ENCODE measurements at places on chromosomes 7 and 10.

- DNase-seq = no peak
These were observed 109.4 kb downstream of the EEPD1 start for GRCh38 chr7:36262309-36263094.

DNA sequence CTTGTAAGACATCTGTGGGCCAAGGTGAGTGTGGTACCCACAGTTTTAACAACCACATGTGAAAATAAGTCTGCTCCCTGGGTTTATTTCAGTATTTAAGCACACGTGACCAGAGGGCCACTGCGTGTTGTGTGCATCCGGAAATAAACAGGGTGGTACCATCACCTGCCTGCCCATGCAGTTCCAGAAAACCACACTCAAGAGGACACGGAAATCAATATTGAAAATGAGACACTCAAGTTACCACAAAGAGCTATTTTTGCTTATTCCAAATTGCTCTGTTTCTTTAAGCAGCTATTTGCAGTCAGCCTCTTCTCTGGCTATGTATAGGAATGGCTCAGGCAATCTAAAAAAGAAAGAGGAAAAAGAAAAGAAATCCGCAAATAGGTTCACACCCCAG is 71.8 kb upstream of the LOXL4 start:
- no peak for DNase-seq

GRCh38 chr10:104834580-104834979 is 193.5 kb downstream of the SORCS3 start:
- DNase-seq = no peak

- no peak for DNase-seq
These were observed 34.6 kb downstream of the PPP1R9A start for GRCh38 chr7:94941844-94942632.

DNA sequence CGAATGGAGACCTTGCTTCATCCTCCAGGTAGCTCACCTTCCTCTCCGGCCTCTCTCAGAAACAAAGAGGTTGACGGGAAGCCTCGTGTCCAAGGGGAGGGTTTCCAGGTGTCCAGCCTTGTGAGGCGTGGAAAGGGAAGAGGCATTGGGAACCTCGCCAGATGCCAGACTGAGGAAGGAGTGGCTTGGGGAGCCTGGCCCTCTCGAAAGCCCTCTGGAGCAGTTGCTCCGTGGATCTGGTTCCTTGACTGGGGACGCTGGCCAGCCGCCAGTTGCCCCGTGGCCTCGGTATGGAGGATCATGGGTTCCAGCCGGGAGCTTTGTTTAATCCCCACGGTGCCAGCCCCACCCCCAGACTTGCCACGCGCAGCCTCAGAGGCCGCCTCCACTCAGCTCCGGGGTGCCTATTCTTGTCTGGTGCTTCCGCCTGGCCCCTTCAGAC is 30.3 kb upstream of the SUN1 start:
- no peak for DNase-seq

DNA sequence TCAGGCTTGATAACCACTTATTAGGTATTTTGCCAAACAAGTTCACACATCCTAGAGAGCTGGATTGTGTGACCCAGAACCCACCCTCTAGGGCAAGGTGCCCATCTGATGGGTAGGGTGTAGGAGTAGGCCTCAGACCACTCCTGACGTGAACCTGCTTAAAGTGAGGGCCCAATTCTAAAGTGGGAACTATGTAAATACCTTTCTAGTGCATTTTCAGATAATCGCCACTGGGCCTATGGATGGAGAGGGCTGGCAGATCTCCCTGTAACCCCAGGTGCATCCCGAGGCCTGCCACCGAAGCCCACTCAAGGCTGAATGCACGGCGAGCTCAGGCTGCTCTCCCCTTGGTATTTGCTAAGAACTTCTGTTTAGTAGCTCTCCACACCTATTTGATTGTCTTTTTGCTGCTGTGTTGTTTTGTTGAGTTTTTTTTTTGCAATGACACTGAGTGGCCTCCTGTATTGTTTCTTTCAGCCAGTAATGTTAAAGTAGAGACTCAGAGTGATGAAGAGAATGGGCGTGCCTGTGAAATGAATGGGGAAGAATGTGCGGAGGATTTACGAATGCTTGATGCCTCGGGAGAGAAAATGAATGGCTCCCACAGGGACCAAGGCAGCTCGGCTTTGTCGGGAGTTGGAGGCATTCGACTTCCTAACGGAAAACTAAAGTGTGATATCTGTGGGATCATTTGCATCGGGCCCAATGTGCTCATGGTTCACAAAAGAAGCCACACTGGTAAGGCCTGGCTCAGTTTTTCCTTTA is 71.7 kb downstream of the IKZF1 start:
- DNase-seq = no peak

DNA sequence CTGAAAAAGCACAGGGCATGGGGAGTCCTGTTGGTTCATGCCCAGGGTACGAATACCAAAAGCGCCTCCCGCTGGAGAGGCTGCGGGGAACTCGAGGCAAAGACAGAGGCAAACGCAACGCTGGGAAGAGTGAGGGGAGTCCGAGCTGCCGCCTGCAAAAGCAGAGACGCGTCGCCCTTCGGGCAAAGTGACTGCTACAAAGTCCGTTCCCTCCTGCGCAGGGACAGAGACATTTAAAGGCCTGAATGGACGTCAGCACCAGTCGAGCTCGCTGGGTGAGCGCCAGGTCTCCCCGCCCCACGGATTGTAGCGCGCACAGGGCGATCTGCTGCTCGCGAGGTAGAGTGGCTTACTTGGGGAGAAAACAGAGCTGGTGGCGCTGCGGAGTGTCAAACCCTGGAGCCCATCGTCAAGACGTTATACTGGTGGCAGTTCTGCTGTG is 732.8 kb downstream of the ZWINT start:
- DNase-seq = no peak

DNA sequence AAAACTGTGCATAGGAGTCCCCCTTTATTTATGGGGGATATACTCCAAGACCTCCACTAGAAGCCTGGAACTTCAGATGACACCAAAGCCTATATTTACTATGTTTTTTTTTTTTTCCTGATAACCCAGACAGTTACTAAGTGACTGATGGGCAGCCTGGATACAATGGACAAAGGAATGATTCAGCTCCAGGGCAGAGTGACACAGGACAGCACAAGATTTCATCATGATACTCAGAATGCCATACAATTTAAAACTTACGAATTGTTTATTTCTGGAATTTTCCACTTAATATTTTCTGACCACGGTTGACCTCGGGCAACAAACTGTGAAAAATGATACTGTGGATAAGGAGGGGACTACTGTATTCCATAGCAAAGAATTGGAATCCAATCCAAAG is 843.6 kb downstream of the PCDH15 start:
- DNase-seq = no peak

DNA sequence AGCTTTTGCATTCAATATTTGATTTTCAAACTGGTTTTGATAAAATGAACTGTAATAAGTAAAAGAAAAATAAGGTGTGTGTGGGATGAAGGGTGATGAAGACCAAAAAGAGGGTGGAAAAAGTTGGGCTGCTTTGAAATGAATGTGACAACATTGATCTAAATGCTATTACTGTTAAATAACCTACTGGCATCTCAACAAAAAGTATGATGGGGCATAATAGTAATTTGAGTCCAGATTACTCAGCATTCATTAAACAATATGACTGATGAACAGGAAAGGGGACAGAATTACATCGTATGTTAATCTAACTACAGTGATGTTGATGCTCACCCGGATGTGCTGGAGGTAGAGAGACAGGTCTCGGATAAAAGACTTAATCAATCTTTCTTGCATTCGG is 112.2 kb downstream of the ABCC2 start:
- DNase-seq = no peak

DNA sequence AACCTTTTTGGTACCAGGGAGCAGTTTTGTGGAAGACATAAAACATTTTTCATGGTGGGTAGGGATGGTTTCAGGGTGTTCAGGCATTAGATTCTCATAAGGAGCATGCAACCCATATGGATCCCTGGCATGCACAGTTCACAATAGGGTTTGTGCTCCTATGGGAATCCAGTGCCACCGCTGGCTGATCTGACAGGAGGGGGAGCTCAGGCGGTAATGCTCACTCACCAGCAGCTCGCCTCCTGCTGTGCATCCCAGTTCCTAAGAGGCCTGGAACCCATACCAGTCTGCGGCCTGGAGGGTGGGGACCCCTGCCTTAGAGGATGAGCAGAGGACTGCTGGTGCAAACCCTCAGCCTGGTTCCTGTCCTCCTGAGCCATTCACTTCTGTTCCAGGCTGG is 561.7 kb downstream of the SDK1 start:
- DNase-seq = peak; percentile 6

DNA sequence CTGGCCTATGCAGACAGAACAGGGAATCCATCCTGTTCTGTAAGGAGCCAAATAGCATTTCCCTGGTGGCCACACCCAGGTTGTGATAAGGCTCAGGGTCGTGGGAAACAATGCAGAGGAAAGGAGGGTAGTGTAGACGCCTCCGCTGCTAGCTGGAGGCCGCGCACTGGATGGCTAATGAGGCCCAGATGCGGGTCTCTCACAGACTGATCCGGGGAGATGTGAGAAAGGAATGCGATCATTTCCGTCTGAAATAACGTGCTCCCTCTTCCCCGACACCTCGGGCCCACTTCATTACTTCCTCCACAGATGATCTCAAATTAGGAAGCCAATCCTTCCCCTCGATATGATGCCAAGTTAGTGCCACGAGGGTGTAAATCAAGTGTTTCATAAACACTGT is 203.3 kb downstream of the TAX1BP1 start:
- DNase-seq = peak; percentile 53

DNA sequence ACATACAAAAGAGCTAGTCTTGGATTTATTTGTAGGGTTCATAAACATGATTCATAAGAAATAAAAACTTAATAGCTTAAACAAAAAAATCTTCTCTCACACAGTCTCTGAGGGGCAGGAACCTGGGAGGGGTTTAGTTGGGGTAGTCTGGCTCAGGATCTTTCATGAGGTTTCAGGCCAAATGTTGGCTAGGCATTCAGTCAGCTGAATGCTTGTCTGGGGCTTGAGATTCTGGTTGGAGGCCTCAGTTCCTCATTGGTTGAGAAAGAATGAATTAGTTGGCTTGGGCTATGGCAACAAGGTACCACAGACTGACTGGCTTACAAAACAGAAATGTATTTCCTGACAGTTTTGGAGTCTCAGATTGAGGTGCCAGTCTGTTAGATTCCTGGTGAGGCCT is 74.3 kb downstream of the ANKRD7 start:
- no peak for DNase-seq

DNA sequence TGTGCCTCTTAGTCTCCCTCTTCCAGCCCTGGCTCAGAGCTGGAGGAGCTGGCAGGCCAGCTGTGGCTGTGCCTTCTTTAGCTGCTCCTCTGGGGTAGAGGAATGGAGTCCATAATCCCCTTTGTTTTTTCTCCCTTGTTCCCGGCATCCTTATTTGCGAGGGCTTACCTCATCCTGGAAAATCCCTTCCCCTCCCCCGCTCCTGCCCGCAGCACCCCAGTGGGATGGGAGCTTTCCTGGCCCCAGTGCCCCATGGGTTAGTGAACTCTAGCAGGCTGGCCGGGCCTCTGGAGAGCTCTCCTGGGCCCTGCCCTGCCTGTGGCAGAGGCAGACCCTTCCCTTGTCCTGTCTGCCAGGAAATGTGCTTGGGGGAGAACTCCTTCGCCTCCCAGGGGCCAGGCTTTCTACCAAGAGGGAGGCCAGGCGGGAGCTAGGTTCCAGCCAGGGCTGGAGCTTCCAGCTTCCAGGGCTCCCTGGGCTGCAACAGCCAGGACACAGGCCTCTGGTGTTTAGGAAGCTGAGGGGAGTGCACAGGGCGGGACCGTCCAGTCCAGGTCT is 16.5 kb upstream of the TRIM8 start:
- DNase-seq = peak; percentile 74

DNA sequence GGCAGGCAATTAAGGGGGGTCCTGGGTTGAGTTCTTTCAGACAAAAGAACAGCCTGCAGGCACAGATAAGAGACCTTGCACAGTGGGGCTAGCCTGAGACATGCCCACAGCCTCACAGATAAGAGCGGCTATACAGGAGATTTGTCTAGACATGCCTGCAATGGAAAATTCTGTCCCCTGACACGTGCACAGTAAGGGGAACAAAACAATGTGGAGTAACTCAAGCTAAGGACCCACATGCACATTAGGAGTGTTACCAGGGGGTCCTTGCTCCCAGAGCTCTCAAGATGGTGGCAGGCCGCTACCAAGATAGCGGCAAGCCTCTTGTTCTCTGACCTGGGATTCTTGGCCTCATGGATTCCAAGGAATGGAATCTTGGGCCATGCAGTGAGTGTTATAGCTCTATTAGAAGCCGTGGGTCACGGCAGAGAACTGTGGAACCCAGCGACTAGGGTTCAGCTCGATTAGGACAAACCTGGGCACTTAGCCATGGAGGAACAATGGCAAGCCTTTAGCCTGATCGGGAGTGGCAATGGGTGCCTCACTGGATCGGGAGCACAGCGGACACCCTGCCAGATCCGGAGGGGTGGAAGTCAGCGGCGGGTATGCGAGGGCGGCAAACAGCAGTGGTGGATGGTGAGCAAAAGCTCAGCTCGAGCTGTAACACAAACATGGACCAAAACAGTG is 196.9 kb downstream of the CCSER2 start:
- no peak for DNase-seq

- DNase-seq = no peak
These were observed 10.0 kb downstream of the FAM171A1 start for GRCh38 chr10:15361131-15361530.

- DNase-seq = no peak
These were observed 563.8 kb upstream of the IGFBP3 start for GRCh38 chr7:46484906-46485305.

DNA sequence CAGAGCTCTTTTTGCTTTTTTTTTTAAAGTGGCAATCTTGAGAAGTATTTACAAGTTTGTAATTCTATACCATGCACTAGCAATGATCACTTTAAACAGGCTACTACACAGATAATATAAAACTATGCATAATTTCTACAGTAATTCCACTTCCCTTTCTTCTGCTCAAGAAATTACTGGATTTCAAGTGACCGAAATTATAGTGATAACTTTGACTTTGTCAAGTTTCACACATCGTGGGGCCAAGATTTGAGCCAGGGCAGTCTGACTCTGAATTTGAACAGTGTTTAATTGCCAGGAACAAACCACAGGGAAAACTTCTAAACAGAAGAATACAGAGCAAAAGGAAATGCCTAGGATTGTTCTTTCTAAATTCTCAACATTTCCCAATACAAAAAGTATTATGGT is 288.3 kb upstream of the MKLN1 start:
- DNase-seq = peak; percentile 37

GRCh38 chr10:124532106-124532641 is 70.6 kb downstream of the LHPP start:
- DNase-seq = no peak

DNA sequence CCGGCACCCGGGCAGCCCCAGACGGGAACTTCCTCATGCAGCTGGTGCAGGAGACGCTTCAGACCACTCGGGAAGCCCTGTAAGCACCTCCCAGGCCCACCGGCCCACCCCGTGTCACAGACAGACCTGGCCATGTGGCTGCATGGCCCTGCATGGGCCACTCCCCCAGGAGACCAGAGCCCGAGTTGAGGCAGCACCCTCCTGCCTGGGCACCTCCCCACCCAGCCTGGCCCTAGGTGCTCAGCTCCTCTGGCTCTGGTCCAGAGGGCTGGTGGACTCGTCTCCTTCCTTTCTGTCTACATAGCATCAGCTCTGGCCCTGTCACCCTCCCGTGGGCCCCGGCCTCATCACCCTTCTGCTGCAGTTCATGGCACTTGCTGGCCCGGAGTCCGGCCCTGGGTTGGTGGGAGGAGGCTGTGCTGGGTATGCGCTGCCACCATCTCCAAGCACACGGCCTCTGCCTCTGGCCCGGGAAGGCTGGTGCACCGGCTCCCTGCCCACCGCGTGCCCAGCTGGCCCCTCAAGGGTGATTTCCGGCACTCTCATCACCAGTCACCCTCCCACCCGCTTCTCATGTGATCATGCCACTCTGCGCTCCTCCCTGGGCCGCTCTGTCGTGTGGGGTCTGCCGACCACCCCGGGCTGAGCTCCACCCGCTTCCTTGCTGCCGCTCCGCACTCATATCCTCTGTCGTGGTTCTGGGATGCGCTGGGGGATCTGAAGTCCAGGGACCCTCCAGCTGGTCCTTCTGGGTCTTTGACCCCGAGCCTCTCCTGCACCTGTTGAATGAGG is 53.1 kb upstream of the DPYSL4 start:
- DNase-seq = no peak
